ENCODE measurements at places on chromosomes 1 and 21.
A peak's percentile ranks its signal among the peaks of the same experiment; 100 is the strongest.

DNA sequence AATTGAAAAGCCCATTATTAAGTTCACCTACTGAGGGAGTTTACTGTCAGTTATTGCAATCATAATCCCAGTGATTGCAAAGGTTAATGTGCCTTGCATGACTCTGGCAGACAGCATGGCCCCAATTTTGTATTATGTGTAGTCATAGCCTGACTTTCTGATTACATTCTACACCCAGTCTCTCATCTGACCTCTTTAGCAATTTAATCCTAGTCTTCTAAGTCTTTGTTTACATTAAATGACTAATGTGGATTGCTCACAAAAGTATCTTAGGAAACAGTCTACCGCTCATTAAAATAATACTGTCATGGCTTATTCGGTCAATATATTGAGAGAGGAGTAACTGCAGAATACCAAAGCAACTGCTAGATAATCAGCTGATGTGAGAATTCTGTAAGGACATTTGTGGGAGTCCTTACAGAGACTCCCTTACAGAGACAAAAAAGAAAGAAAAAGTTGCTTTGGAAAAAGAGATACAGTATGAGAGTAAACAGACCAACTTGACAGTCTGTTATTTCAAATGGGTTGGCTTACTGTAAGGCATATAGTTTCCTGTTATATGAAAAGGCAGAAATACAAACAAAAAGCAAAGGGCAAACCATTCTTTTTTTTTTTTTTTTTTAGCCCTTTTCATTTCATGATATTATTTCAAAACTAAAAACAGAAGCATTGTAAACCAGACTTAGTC, 42.8 kb downstream of the SMG7 start:
- no peak for DNase-seq

DNA sequence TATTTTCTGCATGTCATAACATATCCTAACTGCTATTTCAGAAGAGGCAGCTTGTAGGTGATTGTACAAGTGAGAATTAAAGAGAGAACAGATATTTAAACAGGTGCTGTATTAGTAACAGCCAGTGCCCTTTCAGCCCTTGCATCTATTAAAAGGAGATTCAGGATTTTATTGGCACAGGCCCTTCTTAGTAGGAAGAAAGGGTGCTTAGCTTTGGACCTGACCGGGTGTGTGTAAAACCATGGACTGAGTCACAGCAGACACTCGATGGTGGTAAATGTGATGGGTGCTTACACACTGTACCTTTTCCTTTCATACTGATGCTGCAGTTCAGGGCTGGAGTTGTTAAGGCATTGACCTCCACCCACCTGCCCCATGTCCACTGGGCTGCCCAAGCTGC, 12.7 kb upstream of the CD101 start:
- DNase-seq, result no peak

GRCh38 chr21:45231705-45232104, 56.0 kb downstream of the POFUT2 start:
- no peak for DNase-seq

DNA sequence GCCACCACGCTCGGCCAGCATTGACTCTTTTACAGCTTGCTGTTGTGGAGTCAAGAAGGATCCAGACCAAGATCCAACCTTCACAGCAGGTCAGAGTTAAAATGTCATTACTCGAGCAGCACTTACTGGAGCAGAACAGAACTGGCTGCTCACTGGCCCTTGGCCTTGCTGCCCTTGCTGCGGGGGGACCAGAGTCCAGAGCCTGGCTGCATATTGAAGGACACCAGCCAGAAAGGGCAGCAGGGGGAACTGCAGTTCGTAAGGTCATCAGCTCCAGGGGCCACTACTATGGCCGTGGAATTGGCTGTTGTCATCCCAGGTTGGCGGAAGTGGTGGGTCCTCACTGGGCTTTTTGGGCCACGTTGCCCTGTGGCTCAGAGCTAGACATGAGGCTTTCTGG, 15.3 kb upstream of the GPR137B start:
- no peak for DNase-seq

- no peak for DNase-seq
These were observed 166.1 kb downstream of the PLA2G4A start for GRCh38 chr1:186994897-186995296.

- peak; percentile 51 for DNase-seq
These were observed at the start of gene PODN for GRCh38 chr1:53061859-53062707. Gene PODN, plus strand, starts transcription at chr1:53062213. Its CDS starts 7,643 bp downstream, at chr1:53069856.

Measured in HuH-7 (cell line).